ENCODE measurements at places on chromosomes 7 and 10.

- DNase-seq = no peak
These were observed 113.1 kb downstream of the PARP12 start for GRCh38 chr7:139949629-139950028.

DNA sequence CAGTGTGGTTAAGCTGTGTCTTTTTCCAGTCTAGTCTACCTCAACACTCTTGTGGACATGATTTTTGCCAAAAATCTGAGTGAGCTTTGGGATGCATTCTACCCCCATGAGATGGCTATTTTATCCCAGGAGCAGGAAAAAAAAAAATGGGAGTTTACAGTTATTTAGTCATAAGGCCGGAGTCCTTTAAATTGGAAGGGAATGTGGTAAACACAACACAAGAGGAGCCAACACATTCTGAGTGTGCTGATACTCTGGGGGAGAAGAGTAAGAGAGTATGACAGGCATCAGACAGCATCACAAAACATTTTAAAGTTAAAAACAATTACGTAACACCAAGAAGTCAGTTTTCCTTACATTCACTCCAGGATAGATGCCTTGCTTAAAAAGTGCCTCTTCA lies 46.1 kb downstream of the C1GALT1 start:
- DNase-seq = no peak

- no peak for DNase-seq
These were observed 175.1 kb downstream of the NEURL1 start for GRCh38 chr10:103668351-103669242.

DNA sequence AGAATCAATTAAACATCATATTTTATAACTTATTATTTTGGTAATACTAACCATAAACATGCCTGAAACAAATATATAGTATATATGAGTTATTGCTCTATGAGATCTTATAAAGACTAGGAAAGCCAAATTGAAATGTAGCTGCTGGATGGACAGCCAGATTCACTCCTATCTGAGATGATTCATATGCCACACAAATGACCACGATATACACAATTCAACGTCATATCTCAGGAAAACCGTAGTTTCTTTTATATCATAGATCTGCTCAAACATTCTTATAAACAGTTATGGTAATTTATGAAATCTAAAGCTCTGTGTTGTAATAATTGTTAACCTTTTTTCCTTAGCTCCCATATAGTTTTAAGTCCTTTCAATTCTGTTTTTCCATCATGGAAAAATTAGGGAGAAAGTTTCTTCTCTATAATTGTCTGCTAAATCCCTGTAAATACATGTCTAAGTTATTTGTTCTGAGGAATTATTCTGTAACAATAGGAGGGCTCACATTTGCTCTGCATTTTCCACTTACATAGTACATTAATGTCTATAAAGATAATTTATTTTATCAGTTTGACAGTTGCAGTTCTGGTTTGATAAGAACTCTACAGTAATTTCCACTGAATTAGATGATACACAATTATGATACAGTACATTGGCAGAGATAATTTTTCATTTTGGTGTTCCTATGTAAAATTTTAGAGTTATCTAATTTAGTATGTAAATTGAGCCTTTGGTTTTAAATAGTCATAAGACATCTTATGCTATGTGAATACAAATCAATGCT lies 42.7 kb downstream of the GNAT3 start:
- DNase-seq = no peak

GRCh38 chr10:132507409-132507955 lies 30.1 kb upstream of the INPP5A start:
- DNase-seq = no peak

DNA sequence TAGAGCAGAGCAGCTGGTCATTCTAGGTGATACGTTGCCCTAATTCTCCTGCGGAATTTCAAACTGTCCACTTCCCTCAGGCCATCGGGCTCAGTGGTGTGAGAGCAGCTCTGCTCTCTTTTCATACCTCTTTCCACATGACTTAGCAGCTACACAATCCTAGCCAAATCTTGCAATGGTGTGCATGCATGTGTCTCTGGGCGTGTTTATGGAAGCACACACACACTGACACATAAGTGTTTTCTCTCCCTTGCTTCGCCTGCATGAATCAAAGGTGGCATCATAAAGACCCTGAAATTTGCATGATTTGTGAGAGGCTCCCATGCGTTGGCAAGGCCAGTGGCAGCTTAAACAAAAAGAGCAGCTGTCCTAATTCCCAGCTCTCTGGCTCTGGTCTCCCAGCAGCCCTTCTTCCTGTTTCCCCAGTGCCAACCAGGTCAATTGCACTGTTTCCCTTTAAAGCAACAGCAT lies 1189.5 kb downstream of the GATA3 start:
- DNase-seq = no peak

DNA sequence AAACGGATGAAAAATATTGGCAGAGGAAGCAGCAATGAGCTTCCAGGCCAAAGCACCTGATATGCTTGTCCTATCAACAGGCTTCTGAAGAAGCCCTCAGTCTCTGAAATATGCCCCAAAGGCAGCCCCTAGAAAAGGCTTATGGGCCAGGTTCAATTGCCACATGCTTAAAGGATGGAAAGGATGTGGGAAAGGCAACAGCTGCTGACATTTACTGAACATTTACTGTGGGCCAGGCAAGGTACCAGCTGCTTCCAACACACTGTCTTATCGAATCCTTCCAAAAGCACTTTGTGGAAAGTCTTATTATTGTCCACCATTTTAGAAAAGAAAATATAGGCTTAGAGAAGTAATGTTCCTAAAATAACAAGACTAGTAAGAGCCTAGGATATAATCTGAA lies 56.5 kb downstream of the DOCK4 start:
- DNase-seq = no peak

DNA sequence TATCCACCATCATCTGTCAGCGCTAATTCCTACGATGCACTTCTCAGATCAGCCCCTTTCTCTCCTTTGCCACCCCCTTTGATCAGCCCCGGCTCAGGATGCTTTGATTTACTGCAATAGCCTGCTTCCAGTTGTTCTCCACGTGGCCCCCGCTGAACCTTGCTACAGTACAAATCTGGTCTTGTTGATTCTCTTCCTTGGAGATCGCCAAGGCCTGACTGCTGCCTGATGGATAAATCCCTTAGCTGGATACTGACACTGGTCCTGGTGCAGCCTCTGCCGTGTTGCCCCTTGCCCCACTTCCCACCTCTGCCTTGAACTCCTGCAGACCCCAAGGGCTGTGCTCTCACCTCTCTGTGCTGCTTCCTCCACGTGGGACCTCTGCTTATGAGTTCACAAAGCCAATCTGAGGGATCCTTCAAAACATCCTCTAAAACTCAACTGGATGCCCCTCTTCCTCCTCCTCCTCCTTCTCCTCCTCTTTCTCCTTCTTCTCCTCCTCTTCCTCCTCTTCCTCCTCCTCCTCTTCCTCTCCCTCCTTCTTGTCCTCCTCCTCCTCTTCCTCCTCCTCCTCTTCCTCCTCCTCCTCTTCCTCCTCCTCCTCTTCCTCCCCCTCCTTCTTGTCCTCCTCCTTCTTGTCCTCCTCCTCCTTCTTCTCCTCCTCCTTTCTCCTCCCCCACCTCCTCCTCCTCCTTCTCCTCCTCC lies 15.3 kb downstream of the PLXNA4 start:
- no peak for DNase-seq

DNA sequence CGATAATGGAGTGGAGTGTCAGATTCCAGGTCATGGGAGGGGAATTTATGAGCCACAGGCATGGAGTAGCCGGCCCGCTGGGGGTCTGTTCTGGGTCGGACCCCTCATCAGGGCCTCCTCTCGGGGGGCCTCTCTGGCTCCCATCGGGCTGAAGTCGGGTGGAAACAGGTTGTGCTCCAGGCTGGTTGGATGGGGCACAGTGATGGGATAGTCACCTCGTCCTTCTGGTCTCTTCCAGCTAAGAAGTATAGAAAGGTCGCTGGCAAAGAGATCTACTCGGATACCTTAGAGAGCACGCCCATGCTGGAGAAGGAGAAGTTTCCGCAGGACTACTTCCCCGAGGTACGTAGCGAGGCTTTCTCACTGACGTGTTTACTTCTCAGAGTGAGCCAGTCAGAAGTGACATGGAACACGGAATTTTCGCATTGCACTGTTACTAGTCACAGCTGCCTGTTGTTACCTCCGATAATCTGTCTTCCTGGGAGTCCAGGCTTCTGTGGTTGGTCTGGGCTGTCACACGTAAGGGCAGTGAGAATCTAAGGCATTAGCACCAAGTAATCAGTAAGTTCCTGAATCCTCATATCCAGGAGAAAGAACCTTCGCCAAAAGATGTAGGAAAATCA lies 88.3 kb downstream of the NKX6-2 start:
- DNase-seq = no peak

DNA sequence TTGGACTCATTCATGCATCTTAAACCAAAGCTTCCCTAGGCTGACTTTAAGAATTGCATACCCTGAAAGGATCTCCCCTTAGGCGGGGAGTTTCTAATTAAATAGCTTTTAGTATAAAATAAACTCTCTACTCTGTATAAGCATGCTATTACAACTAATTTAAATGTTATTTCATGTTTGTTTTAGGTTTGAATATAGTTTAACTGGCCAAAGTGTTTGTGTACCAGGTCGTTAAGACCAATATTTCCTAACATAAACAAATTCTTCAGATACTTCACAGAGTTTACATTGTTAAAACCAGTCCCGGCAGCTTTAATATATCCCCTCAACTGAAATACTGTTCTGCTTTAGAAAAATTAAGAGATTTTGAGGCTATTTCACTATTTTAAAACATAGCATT lies 2.3 kb downstream of the GLI3 start:
- DNase-seq = no peak

GRCh38 chr10:132521041-132521465 lies 16.5 kb upstream of the INPP5A start:
- DNase-seq = no peak

GRCh38 chr7:157855452-157856213 lies 518.8 kb downstream of the DNAJB6 start:
- DNase-seq = no peak

DNA sequence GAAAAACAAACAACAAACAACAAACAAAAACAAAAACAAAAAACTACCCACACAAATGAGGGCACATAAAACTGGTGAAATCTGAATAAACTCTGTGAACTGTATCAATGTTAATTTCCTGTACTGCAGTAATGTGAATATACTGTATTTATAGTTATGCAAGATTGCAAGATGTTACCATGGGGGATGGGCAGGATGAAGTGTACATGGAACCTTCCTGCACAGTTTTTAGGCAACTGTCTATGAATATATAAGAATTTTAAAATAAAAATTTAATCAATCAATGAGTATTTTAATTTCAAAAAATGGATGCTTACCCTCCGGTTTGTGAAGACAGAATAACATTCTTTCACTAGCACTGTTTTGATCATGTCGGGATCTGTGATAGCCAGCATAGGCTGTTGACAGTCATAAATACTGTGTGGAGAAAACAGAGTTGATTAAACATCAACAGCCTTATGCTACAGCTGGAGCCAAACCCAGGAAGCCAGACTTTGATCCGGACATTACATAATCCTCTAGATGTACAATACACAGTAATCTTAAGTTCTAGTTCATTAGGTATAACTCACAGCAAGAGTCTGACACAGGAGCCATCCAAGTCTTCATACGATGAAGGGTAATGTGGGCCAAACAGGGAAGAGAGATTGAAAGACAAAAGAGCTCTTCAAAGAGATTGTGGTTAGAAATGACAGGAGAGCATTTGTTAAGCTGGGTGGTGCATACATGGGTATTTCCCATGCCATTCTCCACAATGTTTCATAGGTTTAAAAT lies 14.8 kb downstream of the CYP3A7 start:
- DNase-seq = no peak

DNA sequence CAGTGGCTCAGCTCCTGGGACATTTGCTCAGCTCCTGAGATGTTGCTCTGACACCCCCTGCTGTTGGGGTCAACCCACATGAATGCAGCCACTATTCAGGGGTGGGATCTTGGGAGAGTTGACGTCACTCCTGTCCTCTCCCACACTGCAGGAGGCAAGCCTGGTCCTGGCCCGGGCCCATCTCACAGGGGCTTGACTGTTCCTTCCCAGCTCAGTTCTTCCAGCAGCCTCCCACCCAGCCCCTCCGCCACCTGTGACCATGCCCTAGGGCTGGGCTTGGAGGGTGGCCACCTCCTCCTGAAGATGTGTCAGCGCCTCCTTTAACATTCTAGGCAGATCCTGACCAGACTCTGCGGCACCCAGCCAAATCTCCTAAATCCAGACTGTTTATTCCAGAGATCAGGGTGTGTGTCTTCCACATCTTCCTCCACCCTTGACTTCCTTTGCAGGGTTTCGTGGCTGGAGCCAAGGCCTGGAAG lies 19.1 kb upstream of the OPALIN start:
- DNase-seq = no peak

DNA sequence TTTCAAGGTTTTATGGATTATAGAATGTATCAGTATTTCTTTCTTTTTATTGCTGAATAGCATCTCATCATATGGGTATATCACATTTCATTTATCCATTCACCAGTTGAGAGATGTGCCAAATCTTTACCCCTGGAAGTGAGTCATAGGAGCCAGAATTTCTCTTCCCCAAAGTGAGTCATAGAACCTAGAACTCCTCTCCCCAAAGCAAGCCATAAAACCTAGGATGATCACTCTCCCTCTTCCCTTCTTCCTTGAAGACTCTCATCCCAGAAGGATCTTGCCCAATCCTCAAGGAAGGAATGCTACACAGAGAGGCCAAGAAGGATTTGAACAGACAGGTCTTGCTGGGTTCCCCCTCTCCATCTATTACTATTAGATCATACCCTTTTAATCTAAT lies 199.9 kb downstream of the EVX1 start:
- DNase-seq = no peak

- DNase-seq = no peak
These were observed 135.4 kb upstream of the MDFIC start for GRCh38 chr7:114786455-114786854.

DNA sequence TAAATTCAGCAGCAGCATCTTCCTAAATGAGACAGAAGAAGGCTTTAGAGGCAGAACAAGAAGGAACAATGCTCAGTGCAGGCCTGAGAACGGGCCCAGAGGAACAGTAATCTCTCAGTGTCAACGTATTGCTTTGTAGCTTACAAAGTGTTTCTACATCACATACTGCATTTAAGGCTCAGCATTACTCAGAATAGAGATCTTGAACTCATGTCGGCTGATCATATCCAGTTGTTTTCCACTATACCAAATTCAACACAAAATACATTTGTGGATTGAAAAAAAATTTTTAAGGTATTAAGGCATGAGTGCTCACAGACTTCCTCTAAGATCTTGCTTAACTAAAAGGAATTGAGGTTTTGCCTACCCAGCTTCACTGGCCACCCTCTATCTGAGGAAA lies 325.1 kb downstream of the HPSE2 start:
- no peak for DNase-seq

DNA sequence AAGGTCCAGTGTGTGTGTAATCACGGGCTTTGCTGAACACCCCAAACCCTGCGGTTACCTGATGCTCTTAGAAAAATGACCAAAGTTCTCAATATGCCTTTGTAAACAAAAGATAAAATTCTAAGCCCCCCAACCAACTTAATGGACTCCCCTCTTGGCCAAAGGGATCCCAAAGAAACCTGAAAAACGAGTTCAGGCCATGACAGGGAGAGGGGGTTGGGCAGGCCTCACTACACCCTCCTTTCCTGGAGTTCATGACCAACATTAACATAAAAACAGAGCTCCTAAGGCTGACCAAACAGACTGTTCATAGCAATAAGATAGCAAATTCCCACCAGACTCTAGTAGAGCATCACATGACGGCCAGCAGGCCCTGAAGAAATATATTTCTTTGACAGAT lies 3.0 kb upstream of the VIPR2 start:
- no peak for DNase-seq

GRCh38 chr7:128271942-128272481 lies 30.9 kb downstream of the LEP start:
- no peak for DNase-seq

GRCh38 chr7:30659312-30659711 lies 22.9 kb downstream of the CRHR2 start:
- no peak for DNase-seq

GRCh38 chr10:48456808-48457761 lies 147.8 kb downstream of the ARHGAP22 start:
- DNase-seq = no peak

Measured in stimulated activated CD4-positive, alpha-beta T cell treated with anti-CD3 and anti-CD28 coated beads, Interleukin-12 subunit alpha, Interleukin-12 subunit beta, amount 100 ng/mL, for 4 hours (primary cell).